ENCODE measurements at places on chromosomes 1 and 21. TPM values are rescaled to one million over a fixed set of nuclear protein-coding genes. Genes with fewer than 3 reads are reported as not detected.
A peak's percentile ranks its signal among the peaks of the same experiment; 100 is the strongest.

GJB4 gene
- not detected for total RNA-seq

AADACL3 gene
- not detected for total RNA-seq

DNA sequence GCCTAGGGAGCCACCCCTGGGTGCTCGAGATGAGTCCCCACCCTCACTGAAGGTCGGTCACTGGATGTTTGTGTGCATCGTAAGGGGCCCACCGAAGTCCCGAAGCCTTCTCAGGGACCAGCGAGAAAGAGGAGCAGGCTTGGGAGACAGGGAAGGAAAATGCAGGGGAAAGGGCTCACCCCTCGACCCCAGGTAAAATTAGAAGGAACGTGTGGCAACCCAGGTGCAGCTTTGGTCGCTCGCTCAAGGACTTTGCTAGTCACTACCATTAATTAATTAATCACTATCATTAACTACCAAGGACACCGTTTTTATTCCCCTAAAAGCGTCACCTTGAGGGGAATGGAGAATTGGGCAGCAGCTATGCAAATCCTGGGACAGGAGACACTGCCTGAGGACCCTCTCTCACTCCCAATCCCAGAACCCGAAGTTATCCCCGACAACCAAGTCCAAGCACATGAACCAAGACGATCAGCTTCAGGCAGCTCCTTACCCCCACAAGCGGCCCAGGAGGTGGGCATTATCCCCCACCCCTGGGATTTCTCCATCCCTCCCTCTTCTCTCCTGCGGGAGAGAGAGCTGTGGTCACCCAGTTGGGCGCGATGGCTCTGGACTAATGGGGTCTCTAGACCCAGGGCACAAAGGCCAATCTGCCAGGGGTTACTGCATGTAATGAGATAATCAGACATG, 4.2 kb upstream of the SIM2 start:
- H3K27ac ChIP-seq: peak overlapping the region; percentile 57
- DNase-seq: no peak
- H3K36me3 ChIP-seq: no peaks in the 10 kb centered on the region
- no peak overlapping the region for H3K4me3 ChIP-seq
- peaks cover 5% of the 10 kb centered on the region for H3K4me1 ChIP-seq

S100A9 gene
- total RNA-seq: 0.77 TPM

GSTM2 gene
- total RNA-seq: 33.4 TPM

GRCh38 chr1:161849518-161849917, 83.4 kb downstream of the ATF6 start:
- H3K36me3 ChIP-seq: peaks cover 50% of the 10 kb centered on the region
- H3K4me1 ChIP-seq: no peaks in the 10 kb centered on the region
- DNase-seq: no peak
- no peak overlapping the region for H3K4me3 ChIP-seq
- H3K27me3 ChIP-seq: no peaks in the 10 kb centered on the region

RGS1 gene
- total RNA-seq: 14.2 TPM

- peaks cover 30% of the 10 kb centered on the region for H3K27me3 ChIP-seq
- no peaks in the 10 kb centered on the region for H3K36me3 ChIP-seq
- DNase-seq: no peak
- H3K4me1 ChIP-seq: peaks cover 4% of the 10 kb centered on the region
- no peak overlapping the region for H3K4me3 ChIP-seq
Measured at GRCh38 chr1:50329332-50329932, 93.8 kb downstream of the DMRTA2 start.

DNA sequence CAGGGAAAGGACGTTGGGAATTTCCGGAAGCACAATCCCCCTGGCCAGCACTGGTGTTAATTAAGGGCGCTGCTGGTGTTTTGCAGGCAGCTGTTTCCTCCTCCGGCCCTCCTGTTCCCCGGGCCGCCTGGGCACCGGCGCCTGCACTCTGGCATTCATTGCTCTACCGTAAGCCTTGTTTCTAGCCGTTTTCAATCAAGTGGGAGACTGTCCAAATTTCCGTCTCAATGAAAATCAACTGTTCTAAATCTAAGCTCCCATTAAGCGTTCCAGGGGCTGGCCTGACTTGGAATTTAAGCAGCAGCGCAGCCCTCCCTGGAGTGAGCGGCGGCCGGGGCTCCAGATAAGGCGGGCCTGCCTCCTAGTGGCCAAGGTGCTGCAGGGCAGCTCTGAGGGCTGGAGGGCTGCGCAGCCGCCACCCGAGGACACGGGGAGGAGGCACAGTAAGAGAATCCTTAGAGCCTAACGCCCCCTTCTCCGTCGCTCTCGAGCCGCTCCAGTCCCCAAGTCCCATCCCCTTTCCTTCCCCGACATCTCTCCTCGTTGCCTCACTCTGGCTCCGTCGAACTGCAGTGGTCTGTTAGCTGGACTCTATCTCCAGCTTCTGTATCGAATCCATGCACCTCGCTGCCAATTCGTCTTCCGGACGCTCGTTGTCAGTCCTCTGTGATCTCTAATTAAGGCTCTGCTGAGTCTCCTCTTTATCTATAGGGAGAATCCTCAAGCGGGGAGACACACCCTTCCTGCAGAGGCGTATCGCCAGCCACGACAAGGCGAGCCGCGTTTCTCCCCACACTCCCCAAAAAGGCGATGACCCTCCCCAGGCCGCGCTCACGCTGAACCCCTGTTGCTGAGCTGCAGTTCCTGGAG, 57.8 kb upstream of the LRRC8D start:
- H3K4me1 ChIP-seq: peaks cover 55% of the 10 kb centered on the region
- peak overlapping the region; percentile 79 for H3K27ac ChIP-seq
- peak; percentile 88 for DNase-seq
- peaks cover 33% of the 10 kb centered on the region for H3K36me3 ChIP-seq
- no peaks in the 10 kb centered on the region for H3K27me3 ChIP-seq
- peak overlapping the region; percentile 73 for H3K4me3 ChIP-seq

PRR9 gene
- not detected for total RNA-seq

NBPF6 gene
- total RNA-seq: not detected

- H3K4me1 ChIP-seq: no peaks in the 10 kb centered on the region
- peaks cover 2% of the 10 kb centered on the region for H3K27me3 ChIP-seq
- no peak overlapping the region for H3K27ac ChIP-seq
- H3K4me3 ChIP-seq: no peak overlapping the region
- DNase-seq: no peak
Measured at GRCh38 chr21:41052820-41053555, 115.0 kb upstream of the BACE2 start.

DNA sequence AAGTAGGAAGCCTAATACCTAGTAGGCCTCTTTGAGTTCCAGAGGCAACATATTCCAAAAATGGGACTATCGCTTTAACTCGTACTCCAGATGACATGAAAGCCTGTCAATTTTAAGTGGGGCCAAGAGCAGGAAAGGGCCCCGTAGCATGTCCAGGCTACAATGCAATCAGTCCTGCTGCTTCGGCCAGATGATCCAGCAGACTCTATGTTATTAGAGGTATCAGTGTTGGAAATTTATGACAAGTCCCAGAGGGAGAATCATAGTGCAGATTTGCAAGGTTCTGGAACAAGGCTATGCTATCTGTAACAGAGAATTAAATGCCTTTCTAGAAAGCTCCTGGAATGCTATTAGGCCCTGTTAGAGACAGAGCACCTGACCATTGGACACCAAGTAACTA, 56.7 kb upstream of the SRP9 start:
- DNase-seq: no peak
- H3K4me3 ChIP-seq: no peak overlapping the region
- H3K4me1 ChIP-seq: no peaks in the 10 kb centered on the region
- no peaks in the 10 kb centered on the region for H3K27me3 ChIP-seq
- H3K36me3 ChIP-seq: no peaks in the 10 kb centered on the region
- H3K27ac ChIP-seq: no peak overlapping the region
